ENCODE measurements at places on chromosomes 1 and 21.

- DNase-seq, result no peak
These were observed 31.7 kb downstream of the ADAMTS1 start for GRCh38 chr21:26813426-26813998.

DNA sequence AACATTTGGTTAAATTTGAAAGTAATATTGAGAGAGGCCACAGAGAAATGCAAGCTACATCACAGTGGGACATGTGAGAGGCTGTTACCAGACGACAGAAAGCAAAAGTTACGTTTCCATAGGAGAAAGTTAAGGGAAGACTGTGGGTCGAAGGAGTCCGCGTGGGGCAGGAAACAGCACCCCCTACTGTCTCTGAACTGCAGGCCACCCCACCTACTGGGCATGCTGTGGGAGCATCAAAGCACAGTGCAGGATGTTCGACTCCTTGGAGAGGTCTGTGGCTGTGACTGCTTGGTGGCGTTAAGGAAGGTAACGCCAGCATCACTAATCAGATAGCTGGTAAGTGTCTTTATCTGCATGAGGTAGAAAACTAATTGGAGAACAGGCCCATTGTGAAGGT lies 123.9 kb downstream of the PTBP2 start:
- no peak for DNase-seq

- DNase-seq, result no peak
These were observed 94.3 kb upstream of the EDN2 start for GRCh38 chr1:41578712-41579335.

- DNase-seq, result no peak
These were observed 82.3 kb downstream of the RGS7 start for GRCh38 chr1:241274693-241275092.

- DNase-seq, result no peak
These were observed 27.8 kb downstream of the FBXO42 start for GRCh38 chr1:16324456-16324890.

- no peak for DNase-seq
These were observed 4.4 kb downstream of the SLC19A1 start for GRCh38 chr21:45537746-45538291.

- no peak for DNase-seq
These were observed 17.7 kb upstream of the FRRS1 start for GRCh38 chr1:99784143-99784542.

- no peak for DNase-seq
These were observed 2157.1 kb downstream of the NCAM2 start for GRCh38 chr21:23155281-23155680.

DNA sequence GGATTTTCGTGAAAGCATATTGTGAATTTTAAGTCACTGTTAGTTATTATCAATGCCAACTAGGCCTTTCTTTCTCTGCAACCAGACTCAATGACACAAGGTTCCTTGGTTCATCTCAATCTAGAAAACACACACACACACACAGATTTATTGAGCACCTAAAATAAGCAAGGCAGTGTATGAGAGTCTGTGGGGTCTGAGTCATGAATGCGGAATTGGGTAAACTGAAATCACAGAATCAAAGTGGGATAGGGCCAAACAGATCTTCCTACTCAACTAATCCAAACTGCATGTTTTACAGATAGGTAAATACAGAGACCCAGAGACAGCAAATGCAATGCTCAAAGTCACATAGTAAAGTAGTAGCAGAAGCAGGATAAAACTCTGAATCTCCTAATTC lies 48.5 kb upstream of the NRDC start:
- DNase-seq, result no peak

DNA sequence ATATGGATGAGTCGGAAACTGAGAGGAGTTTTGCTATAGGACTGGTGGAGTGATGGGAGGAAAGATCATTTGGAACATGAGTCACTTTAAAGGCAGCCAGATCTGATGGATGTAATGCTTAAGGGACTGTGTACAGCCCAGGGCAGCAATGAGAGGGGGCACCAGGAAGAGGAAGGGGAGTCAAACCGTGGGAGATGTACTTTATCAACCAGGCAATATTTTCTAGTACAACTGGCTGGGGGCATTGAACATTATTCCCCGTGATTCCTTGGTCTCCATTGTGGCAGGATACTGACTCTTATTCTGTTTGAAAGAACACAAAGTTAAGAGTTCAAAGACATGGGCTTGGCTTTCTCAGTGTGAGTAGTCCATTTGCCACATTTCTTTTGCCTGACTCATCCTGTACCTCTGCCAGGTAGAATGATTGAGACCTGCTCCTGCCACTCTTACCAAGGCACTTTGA lies 268.2 kb upstream of the NR5A2 start:
- no peak for DNase-seq

DNA sequence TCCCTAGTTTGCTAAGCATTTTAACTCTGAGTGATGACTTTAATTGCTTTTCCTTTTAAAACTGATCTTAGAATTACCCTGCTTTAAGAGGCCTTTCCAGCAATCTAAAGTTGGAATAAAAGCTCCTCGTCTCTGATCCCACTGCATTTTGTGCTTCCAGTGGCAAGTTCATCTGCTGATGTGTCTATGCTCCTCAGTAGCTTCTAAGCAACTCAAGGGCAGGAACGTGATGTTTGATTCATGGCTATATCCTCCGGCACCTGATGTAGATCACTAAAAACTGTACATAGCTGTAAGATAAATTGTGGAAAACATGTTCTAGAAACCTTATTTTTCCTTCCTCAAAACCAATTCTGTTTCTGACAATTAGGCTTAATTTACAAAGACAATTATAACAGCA lies 12.5 kb downstream of the CYYR1 start:
- no peak for DNase-seq

- no peak for DNase-seq
These were observed 119.5 kb downstream of the EPHB2 start for GRCh38 chr1:22830041-22830566.

DNA sequence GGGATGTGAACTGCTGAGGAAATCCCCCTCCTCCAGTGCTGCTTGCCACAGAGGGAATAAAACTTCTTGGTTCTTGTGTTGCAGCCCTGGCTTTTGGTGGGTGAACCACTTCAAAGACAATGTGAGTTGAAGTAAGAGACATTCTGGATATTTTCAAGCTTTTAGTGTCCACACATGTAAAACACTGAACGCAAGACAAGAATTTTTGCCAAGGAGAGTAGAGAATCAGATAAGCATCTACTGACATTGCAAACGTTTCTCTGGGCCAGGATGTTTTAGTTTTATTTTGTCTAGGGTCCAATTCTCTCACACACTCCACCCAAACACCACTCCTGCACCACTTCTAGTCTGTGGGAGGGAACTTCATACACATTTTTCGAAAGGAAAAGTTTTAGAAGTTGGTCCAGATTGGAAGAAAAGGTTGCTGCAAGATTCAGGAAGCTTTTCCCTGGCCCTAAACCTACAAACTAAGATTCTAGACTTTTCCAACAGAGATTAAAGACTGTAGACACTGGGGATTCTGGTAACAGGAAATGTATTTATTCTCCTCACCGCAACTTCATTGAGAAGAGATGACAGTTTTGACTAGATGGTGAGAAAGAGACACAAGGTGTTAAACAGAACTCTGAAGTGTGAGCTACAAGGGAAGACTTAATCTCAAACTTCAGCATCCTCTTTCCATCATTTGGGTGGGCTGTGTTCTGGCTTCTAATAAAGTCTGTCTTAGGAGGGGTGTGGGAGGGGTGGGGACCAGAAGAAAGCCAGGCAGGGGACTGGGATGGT lies 16.1 kb downstream of the FASLG start:
- no peak for DNase-seq

DNA sequence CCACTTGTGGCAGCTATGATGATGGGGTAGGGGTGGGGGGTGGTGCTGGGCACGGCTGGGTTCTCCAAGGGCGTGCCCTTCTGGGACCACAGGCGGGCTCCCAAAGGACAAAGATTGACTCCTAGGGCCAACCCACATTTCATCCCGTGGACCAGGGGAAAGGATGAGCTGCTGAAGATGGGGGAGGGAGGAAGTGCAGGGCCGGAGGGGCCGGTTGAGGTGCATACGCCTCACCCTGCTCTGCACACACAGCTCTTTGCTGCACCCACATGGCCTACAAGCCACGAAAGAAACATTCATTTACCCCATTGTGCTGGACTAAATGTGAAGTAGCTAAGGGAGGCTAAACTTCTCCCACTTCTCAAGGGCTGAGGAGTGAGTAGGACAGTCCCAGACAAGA lies 34.2 kb upstream of the GNPAT start:
- DNase-seq, result no peak

GRCh38 chr1:8134546-8135235 lies 108.6 kb upstream of the ERRFI1 start:
- no peak for DNase-seq

DNA sequence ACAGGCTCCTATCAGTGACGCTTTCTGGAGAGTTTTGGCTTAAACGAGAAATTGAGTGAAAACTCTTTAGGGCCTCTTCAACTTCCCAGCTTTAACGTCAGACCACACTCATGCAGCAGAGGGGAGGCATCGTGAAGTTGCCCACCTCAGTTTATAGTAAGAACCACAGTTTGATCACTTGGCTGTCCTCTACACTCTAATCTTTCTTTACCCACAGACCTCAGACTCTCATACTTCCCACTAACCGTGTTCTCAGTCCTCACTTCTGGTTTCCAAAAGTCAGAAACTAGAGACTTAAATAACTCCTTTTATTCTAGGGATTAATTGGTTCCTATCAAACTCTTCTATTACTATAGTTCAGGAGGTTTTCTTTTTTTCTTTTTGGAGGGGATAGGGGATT lies 302.2 kb downstream of the NTNG1 start:
- no peak for DNase-seq

DNA sequence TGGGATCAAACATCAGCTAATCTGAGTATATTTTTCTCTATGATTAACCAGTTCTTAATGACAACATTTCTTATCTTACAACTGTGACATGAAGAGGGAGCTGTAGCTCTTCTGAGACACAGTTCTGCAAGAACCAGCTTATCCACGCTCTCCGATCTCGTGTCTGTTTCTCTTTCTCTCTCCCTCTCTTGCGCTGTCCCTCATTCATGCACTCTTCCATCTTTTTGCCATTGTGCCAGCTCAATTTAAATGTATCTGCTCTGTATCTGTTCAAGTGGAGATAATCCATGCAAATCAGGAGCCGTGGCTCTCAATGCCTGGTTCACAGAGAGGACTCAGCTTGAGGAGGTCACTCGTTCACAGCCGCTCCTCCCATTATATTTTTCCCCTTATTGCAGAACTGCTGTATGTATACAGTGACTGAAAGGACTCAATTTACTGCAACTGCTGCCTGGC lies 494.7 kb upstream of the ADGRL2 start:
- DNase-seq, result no peak

- DNase-seq, result no peak
These were observed 505.2 kb upstream of the ZRANB2 start for GRCh38 chr1:71586030-71586429.

GRCh38 chr1:232244426-232244825 lies 385.5 kb downstream of the SIPA1L2 start:
- DNase-seq, result no peak

- no peak for DNase-seq
These were observed 50.5 kb downstream of the ABL2 start for GRCh38 chr1:179178950-179179349.

DNA sequence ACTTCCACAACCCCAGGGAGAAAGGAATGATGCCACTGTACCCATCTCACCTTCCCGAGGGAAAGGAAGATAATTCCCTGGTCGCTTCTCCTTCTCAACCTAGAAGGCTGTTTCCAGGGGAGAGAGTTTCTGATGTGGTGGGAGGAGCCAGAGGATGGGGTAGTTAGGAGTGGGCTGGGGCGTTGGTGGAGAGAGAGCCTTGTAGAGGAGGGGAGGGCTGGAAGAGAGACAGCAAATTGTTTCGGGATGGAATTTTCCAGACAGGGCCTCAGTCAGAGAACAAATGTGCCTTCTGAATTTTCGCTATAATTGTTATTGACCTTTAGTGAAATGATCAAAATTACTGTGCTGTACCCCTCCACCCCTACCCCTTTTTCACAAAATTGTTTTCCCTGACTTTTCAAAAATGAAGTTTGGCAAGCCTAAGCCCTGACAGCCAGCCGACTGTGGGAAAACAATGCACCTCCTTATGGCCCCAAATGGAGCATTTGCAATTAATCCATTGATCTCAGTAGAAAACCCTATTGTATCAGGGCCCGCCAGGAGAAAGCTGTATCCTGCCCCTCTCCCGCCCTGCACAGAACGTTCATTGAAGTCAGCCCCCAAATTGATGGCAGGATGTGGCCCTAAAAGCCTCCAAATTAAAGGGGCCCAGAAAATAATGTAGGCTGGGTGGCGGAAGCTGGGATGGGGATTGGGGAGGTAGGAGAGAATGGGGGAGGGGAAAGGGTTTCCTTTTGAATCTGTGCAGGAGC lies 69.1 kb upstream of the JUN start:
- no peak for DNase-seq

- no peak for DNase-seq
These were observed 462.1 kb downstream of the LMO4 start for GRCh38 chr1:87790756-87791155.

DNA sequence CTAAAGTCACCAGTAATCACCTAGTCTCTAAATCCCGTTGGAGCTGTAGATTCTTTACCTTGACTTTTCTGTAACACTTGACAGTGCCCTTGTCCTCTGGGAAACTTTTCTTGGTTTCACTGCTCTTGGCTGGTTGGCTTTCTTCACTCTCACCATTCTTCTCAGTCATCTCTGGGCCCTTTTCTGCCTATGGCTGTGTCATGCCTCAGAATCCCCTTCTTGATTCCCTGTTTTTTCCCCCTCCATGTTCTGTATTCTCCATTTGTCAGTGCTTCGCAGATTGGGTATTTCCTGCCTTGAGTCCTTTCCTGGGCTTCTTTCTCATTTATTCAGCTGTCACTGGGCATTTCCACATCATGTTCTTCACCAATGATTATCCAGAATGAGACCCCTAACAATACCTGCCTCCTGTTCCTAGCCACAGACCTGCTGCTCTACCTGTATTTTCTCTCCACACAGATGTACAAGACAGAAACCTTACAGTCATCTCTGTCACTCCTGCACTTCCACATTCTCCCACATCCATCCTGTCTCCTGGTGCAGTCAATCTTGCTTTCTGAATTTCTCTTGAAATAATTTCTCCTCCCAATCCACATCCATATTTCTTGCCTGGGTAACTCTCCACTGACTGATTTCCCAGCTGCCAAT lies 14.7 kb downstream of the UCK2 start:
- no peak for DNase-seq

DNA sequence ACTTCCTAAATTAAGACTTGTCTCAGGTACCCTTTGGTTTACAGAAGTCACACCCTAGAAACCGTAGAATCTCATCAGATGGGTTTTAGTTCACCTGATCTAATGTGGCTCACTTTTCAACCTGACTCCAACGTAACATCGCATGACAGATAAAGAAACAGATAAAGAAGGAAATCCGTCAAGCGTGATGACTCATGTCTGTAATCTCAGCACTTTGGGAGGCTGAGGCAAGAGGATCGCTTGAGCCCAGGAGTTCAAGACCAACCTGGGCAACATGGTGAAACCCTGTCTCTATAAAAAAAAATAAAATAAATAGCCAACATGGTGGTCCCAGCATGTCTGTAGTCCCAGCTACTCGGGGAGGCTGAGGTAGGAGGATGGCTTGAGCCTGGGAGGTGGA lies 97.3 kb downstream of the SPSB1 start:
- no peak for DNase-seq

Data from activated CD8-positive, alpha-beta memory T cell treated with anti-CD3 and anti-CD28 coated beads for 4 hours (primary cell).